ENCODE measurements at places on chromosomes 3 and 15.

- no peak for DNase-seq
Measured at GRCh38 chr3:142235690-142236089, 10.3 kb upstream of the GK5 start.

DNA sequence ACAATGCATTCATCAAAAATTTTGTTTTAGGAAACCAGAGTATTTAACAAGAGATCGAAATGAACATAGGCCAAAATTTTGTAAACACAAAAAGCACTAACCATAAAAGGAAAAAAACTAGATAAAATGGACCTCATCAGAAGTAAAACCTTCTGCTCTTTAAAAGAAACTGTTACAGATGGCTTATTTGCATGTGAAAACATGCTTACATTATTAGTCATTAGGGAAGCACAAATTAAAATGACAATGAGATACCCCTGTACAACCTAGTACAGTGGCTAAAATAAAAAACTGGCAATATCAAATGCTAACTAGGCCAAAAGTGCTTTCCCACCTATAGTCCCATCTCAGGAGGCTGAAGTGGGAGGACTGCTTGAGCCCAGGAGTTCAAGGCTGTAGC is 19.3 kb downstream of the UBR1 start:
- DNase-seq: no peak

DNA sequence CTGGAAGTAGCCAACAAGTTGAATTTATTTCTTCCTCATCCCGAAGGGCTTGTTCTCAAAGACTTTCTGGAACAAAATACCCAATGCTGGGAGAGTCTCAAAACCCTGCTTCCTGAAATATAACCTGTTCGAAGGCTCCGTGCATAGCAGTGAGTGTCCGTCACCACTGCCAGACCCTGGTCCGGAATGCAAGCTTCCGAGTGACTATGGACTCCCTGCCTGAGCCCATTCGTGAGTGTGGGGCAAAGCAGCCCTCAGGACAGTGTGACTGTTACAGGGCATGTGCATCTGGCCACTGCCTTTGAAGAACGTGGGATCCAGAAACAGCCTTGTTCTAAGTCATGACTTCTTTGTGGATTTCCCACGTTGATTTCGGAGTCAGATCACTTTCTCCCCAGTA is 214.5 kb upstream of the IGF1R start:
- no peak for DNase-seq

- no peak for DNase-seq
Measured at GRCh38 chr3:129622226-129622874, 15.9 kb upstream of the PLXND1 start.

GRCh38 chr3:10011631-10012030 is 14.6 kb upstream of the FANCD2 start:
- no peak for DNase-seq

- DNase-seq: no peak
Measured at GRCh38 chr3:114635878-114636277, 342.1 kb downstream of the TIGIT start.

DNA sequence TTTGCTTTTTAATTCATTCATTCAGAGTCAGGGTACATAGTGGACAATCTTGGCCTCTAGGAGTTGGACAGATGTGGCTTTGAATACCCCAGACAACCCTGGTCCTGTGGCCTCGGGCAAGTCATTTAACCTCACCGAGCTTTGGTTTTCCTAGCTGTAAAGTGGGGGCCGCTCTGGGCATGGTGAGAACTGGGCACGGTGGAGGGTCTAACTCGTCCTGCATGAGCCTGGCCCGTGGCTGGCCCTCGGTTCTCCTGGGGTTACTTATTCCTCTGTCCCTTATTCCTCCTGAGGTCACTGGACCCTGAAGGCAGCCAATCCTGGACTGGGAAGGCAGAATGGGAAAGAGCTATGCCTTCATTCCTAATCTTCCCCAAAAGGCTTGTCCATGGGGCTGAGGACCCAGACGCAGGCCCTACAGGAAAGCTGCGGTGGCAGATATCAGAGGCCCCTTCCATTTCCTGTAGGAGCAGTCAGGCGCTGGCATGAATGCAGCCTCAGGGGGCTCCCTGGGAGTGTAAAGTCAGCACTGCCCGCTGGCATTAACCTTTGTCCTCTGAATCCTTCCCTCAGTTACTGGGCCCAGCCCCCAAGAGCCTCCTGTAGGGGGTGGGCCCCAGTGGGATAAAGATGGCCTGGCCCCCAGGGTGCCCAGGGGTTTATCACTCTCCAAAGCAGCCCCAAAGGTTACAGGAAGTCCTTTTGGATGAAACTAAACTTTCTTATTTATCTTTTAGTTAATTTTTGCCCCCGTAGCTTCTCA is 17.9 kb upstream of the SEC13 start:
- DNase-seq: no peak

DNA sequence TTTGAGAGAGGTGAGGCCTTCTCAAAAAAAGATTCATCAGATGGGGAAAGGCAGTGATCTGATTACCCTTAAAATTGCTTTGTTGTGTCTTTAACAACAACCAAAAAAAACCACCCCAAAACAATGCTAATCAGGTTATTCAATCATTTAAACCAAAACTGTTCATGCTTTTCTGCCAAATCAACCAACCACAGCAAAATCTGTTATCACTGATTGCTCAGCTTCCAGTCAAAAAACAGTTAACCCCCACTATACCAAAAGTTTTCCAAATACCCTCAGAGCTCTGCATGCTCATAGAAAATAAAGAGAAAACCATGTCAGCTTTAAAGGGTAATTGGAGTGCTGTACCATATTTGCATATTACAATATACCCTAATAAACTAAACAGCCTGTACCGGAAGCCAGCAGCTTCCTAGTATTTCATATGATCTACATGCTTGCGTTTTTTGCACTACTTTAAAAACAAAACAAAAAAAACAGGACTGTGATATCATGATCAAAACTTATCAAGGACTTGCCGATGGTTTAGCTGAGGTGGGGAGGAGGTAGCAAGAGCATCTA is 22.8 kb downstream of the SATB1 start:
- no peak for DNase-seq

GRCh38 chr3:56219894-56220805 is 248.1 kb downstream of the ERC2 start:
- no peak for DNase-seq

DNA sequence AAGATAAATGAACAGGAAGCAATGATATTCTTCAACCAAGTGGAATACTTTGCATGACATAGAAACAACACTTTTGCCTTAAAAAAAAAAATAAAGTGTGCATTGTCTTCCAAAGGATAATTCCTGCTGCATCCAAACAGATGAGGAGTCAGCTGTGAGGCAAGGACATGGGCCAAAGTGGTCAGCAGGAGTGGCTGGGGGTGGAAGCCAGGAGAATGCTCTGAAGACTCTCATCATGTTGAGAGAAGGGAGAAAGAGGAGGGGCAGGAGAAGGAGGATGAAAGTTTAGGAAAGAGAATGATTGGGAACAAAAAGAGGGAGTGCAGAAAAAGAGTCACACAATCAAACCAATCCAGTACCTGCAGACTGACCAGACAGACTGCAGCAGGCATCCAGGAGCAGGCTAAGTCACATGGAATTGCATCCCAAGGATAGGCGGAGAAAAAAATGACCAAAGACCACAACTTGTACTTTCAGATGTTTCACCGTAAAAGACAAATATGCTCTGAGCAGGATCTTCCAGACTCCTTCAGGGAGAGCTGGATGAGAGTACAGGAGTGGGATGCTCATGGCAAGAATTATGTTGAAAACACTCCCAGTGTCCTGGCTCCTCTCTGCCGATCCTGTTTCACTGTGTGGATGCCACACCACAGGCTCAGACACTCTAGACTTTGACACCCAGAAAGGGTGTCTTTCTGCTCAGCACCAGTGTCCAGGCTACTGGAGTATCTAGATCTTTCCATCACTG is 11.9 kb downstream of the ABI3BP start:
- no peak for DNase-seq

Measured in activated CD4-positive, alpha-beta T cell treated with anti-CD3 and anti-CD28 coated beads, Interleukin-2, Interleukin-4, amounts not matched to agents 100 ng/mL and 50 ng/mL, durations not matched to agents 16 hours and 8 hours (primary cell).